ENCODE measurements at places on chromosomes 2 and 18. TPM values are rescaled to one million over a fixed set of nuclear protein-coding genes. Genes with fewer than 3 reads are reported as not detected.

The HOXD12 gene
- not detected for total RNA-seq

The APCDD1 gene
- 3.1 TPM for total RNA-seq

The PLGLB1 gene
- 1.1 TPM for total RNA-seq

GRCh38 chr2:62407838-62408237, 98.2 kb downstream of the TMEM17 start:
- no peak for DNase-seq

DNA sequence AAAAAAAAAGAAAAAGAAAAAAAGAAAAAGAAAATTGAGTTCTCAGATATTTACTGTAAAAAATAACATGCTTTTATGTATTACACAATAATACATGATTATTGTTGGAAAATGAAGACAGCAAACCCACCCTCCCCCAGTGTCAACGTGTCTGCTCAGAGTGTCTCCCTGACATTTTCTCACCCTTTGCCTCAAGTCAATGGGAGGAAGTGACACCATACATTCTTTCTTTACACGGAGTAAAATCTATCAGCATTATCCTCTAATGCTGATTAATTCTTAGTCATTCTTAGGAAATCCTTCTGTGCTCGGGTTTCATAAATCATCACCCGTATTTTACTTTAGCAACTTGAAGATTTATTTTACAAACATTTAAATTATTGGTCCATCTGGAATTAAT, 32.0 kb downstream of the CTAGE1 start:
- no peak for DNase-seq

- DNase-seq = no peak
These were observed 20.0 kb upstream of the LPIN1 start for GRCh38 chr2:11726384-11726783.

- DNase-seq = no peak
These were observed 23.7 kb upstream of the MMADHC start for GRCh38 chr2:149611100-149611820.

DNA sequence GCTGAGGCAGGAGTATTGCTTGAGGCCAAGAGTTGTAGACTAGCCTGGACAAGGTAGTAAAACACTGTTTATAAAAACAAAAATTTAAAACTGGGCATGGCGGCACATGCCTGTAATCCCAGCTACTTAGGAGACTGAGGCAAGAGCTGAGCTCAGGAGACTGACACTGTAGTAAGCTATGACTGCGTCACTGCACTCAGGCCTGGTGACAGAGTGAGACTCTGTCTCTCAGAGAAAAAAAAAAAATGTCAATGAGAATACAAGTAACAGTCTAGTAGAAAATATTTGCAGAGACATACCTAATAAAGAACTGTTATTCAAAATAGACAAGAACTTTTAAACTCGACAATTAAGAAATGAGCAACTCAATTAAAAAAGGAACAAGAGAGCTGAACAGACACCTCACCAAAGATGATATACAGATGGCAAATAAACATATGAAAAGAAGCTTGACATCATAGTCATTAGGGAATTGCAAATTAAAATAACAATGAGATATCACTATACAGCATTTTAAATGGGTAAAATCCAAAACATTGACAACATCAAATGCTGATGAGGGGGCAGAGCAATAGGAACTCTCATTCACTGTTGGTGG, 624.3 kb upstream of the ZEB2 start:
- no peak for DNase-seq

DNA sequence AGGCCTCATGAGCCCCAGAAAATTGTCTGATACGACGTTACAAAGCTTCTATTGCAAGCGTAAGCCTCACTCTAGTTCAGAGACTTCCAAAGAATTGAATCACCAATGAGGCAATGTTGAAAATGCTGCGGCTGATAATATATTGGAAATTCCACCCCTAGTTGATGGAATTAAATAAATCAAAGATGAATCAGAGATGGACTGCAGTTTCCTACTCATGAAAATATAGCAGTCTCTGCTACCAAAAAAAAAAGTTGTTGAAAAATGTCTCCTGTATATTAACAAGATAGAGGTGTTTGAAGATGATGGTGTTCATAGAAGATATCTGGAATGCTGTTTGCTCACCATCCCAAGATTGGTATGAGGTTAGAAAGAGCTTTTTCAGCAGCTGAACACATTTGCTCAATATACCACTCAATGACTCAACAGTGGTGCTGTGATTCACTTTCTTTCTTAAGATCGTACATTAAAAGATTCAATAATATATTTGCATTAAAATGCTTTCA, 99.8 kb upstream of the ARHGAP28 start:
- DNase-seq = no peak

GRCh38 chr2:154697418-154698252, 860 bp upstream of the KCNJ3 start:
- peak; percentile 36 for DNase-seq

DNA sequence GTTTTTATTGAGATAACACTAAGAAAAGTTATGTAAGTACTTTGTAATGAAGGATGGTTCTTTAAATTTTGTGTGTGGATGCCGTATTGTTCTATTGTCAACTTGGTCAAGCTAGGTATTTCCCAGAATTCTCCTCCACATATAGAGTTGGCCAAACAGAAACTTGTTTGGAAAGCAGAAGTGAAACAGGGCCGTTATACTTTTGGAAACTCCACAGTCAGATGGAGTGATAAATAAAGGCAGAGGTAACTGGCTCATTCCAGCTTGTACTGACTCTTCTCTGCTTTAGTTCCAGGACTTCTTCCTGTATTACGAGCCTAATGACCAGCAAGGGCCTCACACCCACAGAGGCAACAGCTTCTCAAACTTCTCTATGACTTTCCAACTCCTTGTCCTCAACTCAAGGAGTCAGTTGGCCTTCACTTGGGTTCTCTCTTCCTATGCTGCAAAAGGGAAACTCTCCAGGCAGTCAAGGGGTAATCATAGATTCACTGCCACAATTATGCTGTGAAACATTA, 16.4 kb upstream of the STARD7 start:
- DNase-seq = no peak

Measured in endothelial cell (in vitro differentiated cells).